ENCODE measurements at places on chromosomes 13 and 19.

DNA sequence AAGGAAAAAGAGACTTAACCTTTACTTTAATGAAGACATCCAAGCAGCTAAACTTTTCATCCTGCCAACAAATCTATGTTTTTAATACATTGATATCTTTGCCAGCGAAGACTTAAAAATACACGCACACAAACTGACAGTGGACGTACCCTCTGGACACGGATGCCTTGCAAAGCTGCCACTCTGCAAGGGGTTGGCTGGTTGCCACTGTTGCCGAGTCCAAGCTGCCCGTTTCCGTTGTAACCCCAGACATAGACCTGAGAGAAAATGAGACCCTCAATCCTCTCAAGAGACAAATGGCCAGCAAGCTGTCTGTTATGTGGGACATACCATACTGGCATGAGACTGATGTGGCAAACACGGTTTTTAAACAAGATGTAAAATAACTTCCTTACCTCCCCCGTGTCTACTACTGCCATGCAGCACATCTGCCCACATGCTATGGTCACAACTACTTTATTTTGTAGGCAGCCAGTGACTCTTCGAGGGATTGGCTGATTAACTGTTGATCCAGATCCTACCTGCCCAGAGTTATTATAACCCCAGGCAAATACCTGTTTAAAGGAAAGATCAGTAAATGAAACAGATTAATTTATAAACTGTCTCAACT is 21.2 kb downstream of the RCBTB2 start:
- DNase-seq, result no peak

DNA sequence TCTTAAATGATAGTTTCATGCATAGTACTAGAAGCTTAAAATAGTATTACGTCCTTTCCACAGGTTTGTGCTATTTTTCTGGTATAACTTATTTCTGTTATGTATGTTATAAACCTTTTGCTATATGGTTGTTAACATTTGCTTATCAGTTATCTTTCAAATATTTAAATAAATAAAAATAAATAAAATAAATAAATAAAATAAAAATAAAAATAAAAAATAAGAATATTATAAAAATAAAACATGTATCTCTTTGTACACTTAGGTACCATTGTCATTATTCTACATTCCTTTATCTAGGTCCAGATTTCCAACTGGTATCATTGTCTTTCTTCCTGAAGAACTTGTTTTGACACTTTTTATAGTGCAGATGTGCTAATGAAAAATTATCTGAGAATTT is 1310.4 kb upstream of the SLC10A2 start:
- no peak for DNase-seq

GRCh38 chr19:56900573-56901097 is 60.1 kb upstream of the PEG3 start:
- DNase-seq, result no peak

GRCh38 chr19:1062387-1063029 is 4.5 kb upstream of the ARHGAP45 start:
- no peak for DNase-seq

GRCh38 chr13:44651724-44652123 is 75.6 kb upstream of the TSC22D1 start:
- no peak for DNase-seq
